ENCODE measurements at places on chromosomes 3 and 15.

GRCh38 chr15:85477730-85478129 lies 97.3 kb downstream of the AKAP13 start:
- H3K27ac ChIP-seq, result peak overlapping the region; percentile 60
- no peak for DNase-seq
- H3K4me3 ChIP-seq, result no peak overlapping the region
- H3K4me1 ChIP-seq, result peaks cover 86% of the 10 kb centered on the region
- H3K27me3 ChIP-seq, result no peaks in the 10 kb centered on the region
- no peaks in the 10 kb centered on the region for H3K36me3 ChIP-seq

DNA sequence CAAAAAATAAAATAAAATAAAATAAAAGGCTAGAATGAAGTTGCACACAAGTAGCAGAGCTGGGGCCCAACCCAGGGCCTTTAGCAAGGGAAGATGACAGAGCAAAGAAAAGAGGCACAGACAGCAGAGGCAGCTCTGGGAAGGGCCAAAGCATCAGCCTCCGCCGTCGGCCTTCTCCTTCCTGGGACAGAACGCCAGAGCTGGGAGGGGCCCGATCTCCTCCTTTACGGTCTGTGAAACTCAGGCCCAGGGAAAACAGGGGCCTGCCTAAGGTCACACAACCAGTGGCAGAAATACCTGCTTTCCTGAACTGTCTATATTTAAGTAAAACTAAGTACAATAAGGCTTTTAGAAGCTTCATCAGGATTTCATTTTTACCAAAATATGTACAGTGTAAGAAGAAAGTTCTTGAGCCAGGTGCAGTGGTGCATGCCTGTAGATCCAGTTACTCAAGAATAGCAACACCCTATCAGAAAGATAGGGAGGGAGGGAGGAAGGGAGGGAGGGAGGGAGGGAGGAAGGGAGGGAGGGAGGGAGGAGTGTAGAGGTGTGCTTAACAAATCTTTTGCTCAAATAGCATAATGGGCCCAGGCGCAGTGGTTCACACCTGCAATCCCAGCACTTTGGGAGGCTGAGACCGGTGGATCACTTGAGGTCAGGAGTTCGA lies 43.0 kb upstream of the MUC4 start:
- H3K27me3 ChIP-seq, result no peaks in the 10 kb centered on the region
- peak; percentile 61 for DNase-seq
- H3K36me3 ChIP-seq, result no peaks in the 10 kb centered on the region
- peaks cover 7% of the 10 kb centered on the region for H3K4me1 ChIP-seq

DNA sequence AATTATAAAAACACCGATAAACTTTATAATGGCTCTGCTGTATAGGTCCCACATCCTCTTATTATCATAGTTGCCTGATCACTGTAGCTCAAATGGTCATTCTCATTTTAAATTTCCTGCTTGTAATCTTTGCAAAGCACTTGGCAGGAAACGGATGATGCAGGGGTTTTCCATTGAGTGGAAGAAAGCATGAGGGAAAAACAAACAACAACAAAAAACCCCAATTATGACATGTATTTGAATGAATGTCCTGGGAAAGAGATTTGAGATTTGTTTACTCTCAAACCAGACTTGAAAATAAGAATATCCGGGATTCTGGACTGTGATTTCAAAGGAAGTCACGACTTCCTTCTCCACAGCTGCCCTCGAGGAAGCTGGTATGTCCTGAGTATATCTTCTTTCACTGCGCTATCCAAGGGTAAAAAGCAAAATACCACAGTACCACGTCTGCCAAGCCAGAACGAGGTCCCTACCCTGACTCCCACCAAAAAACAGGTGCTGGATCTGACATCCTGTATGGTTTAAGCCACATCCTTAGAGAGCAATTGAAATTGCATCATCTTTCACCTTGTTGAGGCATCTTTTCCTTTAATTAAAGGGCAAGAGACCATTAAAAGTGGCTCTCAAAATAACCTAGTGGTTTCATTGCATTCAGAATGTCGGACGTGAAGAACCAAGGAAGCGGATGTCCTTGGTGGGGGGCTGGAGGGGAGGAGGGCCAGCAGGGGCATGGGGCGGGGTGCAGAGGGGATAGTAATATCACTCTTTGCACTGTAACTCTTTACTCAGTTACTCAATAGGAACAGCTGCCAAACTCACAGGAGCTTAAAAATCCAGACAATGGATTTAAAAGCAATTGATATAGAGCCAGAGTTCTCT lies 13.5 kb upstream of the TIPIN start:
- no peak for DNase-seq
- H3K4me3 ChIP-seq, result peak overlapping the region; percentile 59
- H3K27me3 ChIP-seq, result no peaks in the 10 kb centered on the region

- H3K36me3 ChIP-seq, result no peaks in the 10 kb centered on the region
- H3K4me3 ChIP-seq, result no peak overlapping the region
- peaks cover 18% of the 10 kb centered on the region for H3K4me1 ChIP-seq
- H3K27ac ChIP-seq, result peak overlapping the region; percentile 79
- H3K27me3 ChIP-seq, result no peaks in the 10 kb centered on the region
These were observed 10.5 kb downstream of the ISG20 start for GRCh38 chr15:88649286-88649733.

DNA sequence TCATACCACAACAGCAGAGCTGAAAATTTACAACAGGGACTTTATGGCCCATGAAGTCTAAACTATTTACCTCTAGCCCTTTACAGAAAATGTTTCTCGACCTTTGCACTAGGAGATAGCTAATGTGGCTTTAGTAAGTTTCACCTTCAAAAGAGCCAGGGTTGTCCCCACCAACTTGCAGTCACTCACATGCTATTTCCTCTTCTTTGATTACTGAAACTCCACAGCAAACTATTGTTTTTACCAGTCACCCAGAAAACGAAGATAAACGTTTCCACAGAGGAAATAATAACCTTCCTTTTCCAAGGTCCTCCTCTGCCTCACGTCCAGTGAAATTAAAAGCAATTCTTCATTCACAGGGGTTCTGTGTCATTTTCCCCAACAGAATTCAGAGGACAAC lies 48.2 kb downstream of the WWTR1 start:
- H3K36me3 ChIP-seq, result peaks cover 9% of the 10 kb centered on the region
- peaks cover 81% of the 10 kb centered on the region for H3K4me1 ChIP-seq
- no peak for DNase-seq
- no peaks in the 10 kb centered on the region for H3K27me3 ChIP-seq
- H3K27ac ChIP-seq, result peak overlapping the region; percentile 83
- H3K4me3 ChIP-seq, result no peak overlapping the region

DNA sequence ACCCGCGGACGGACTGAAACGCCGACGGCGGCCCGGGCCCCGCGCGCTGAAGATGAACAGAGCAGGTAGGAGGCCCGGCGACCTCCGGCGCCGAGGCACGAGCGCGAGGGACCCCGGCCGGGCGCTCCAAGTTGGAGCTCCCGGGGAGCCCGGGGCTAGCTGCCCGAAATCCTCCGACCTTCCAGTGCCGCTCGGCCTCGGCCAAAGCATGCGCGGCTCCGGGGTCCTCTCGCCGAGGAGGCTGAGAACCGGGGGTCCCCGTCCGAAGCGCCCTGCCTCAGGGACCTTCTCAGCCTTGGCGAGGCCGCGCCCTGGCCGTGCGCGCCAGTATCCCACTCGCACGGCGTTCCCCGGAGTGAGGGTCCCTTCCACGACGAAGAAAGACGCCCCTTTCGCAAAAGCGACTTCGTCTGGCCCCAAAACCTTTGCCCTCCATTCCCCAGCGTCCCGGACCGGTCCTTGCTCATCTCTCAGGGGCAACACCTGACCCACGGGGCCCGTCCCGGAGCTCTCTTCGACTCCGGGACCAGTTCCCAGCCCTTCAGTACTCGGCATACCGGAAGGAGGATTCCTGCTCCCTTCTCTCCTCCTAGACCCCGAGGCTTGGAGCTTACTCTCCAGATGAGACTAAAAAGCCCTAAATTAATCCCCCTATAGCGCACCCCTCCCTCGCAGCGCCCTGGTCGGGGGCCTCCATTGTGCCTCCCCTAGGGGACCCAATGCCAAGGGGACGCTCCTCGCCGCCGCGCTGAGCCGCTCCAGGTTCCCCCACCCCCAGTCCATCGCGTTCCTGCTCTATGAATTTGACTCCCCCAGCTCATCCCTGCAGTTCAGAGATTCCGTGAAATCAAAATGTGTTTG lies 7.7 kb upstream of the FGD5 start:
- no peak for DNase-seq
- peak overlapping the region; percentile 70 for H3K4me3 ChIP-seq
- H3K4me1 ChIP-seq, result peaks cover 5% of the 10 kb centered on the region
- no peak overlapping the region for H3K27ac ChIP-seq
- peaks cover 75% of the 10 kb centered on the region for H3K27me3 ChIP-seq

GRCh38 chr3:43378066-43378935 lies 92.0 kb downstream of the SNRK start:
- H3K36me3 ChIP-seq, result peaks cover 3% of the 10 kb centered on the region
- H3K4me1 ChIP-seq, result peaks cover 27% of the 10 kb centered on the region
- no peak overlapping the region for H3K4me3 ChIP-seq
- no peaks in the 10 kb centered on the region for H3K27me3 ChIP-seq
- H3K27ac ChIP-seq, result peak overlapping the region; percentile 60

DNA sequence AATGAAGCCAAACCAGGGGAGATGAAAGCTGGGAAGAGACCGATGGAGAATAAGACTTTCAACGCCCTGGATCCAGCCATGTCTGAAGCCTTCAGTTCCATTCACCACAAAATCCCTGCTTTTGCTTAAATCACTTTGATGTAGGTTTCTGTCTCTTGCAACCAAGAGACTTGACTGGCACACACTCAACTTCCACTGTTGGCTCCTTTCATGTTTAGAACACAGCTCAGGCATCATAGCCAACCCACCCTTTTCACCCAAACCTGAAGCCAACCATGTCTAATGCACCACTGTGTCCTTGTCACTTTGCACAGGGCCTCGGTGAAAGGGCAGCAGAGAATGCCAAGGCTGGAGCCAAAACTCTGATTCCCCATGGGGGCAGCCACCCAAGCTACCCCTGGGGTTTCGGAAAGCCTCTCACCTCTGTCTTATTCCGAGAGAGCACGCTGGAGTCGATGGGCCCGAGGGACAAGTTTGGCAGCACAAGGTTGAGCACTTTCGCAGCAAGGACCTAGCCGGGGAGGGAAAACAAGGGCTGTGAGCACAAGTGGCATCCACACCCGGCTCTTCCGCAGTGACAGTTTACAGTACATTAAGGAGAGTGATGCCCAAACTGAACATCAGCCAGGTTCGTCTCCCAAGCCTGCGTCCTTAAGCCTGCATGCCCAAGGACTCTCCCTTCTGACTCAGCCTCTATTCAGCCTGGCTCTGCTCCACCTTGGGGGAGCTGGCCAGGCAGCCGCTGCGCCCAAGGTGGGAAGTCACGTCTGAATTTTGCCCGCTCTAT lies 37.6 kb downstream of the ABTB1 start:
- H3K36me3 ChIP-seq, result peaks cover 6% of the 10 kb centered on the region
- no peaks in the 10 kb centered on the region for H3K27me3 ChIP-seq
- H3K27ac ChIP-seq, result no peak overlapping the region
- no peak for DNase-seq

DNA sequence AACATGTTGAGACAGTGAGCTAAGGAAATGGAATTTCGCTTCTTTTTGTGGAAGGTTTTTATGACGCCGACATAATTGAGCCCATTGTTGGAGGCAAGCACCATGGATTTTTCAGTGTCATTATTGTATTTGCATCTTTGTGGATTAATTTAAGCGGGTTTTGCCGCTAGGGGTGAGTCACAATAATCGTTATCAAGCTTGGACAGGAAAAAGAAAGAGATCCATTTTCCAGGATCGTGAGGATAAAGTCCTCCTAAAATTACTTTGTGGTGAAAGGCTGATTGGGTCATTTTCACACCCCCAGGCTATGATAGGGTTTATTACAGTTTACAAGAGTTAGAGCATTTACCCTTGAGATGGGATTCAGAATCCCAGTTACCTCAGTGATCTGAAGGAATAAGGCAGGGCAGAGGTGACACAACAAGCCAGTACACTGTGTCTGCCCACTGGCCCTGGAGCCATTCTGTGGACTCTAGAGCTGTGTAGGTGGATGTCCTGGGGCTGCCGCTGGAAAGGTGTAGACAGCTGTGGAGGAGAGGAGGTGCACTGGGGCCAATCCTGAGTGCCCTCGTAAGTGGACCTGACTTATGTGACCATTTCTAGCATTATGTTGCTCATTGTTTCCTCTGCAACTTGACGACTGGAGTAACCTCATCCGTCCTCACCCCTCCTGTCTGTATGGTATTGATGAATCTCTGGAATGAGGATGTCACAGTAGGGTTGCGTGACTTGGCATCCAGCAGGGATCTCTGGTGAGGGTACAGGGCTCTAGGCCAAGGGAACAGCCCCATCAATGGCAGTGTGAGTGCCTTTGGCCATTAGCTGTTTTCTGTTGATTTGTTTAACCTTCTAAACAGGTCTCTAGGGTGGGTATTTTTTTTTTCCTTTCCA lies 370.1 kb downstream of the LRTM1 start:
- no peaks in the 10 kb centered on the region for H3K36me3 ChIP-seq
- H3K27me3 ChIP-seq, result no peaks in the 10 kb centered on the region
- no peaks in the 10 kb centered on the region for H3K4me1 ChIP-seq

- H3K4me3 ChIP-seq, result no peak overlapping the region
- DNase-seq, result no peak
- no peak overlapping the region for H3K27ac ChIP-seq
- H3K4me1 ChIP-seq, result no peaks in the 10 kb centered on the region
- H3K27me3 ChIP-seq, result peaks cover 25% of the 10 kb centered on the region
These were observed 11.1 kb downstream of the SLC27A2 start for GRCh38 chr15:50192926-50193620.

GRCh38 chr3:162134571-162134970 lies 638.0 kb downstream of the OTOL1 start:
- no peak overlapping the region for H3K4me3 ChIP-seq
- peaks cover 4% of the 10 kb centered on the region for H3K4me1 ChIP-seq

DNA sequence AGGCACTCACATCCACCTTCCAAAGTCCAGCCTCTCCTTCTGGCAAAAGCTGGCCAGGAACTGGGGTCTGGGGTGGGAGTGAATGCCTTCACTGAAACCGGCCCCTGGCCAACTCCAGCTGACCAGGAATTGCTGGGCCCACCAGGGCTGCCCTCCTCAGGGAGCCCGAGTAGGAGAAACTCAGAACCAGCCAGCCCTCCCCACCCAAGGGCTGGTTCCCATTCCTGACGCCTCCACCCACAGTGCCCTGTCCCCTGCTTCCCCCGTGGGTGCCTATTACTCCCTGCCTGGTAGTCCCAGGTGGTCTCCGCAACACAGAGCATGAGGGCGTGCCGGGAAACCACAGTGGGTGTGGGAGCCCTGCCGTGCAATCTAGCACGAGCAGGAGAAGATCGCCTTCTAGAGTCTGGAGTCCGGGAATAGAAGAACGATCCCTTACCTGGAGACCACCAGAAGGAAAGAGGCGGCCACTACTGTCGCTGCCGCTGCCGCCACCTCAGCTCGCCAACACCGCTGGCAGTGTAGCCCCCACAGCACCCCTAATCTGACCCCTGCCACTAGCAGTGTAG lies 178.8 kb downstream of the POTEB3 start:
- H3K4me1 ChIP-seq, result no peaks in the 10 kb centered on the region
- no peak overlapping the region for H3K4me3 ChIP-seq
- H3K36me3 ChIP-seq, result no peaks in the 10 kb centered on the region
- H3K27ac ChIP-seq, result no peak overlapping the region
- DNase-seq, result peak; percentile 98
- H3K27me3 ChIP-seq, result no peaks in the 10 kb centered on the region

GRCh38 chr3:196706731-196707130 lies 5.3 kb downstream of the CEP19 start:
- H3K27me3 ChIP-seq, result peaks cover 5% of the 10 kb centered on the region
- H3K27ac ChIP-seq, result no peak overlapping the region
- H3K36me3 ChIP-seq, result peaks cover 1% of the 10 kb centered on the region
- peaks cover 6% of the 10 kb centered on the region for H3K4me1 ChIP-seq
- no peak for DNase-seq
- no peak overlapping the region for H3K4me3 ChIP-seq

GRCh38 chr3:14801668-14802380 lies 16.9 kb upstream of the FGD5 start:
- H3K4me1 ChIP-seq, result no peaks in the 10 kb centered on the region
- H3K27me3 ChIP-seq, result peaks cover 49% of the 10 kb centered on the region
- no peak overlapping the region for H3K4me3 ChIP-seq
- no peak overlapping the region for H3K27ac ChIP-seq
- peak; percentile 43 for DNase-seq
- H3K36me3 ChIP-seq, result no peaks in the 10 kb centered on the region

GRCh38 chr3:181711325-181712135 lies at the start of gene SOX2:
Gene SOX2, plus strand, starts transcription at chr3:181711925. Its CDS starts 436 bp downstream, at chr3:181712361.
- DNase-seq, result no peak
- H3K4me3 ChIP-seq, result peak within 1 kb of the TSS; percentile 76

All from chondrocyte (in vitro differentiated cells).